Activated CD4-positive, alpha-beta T cell treated with anti-CD3 and anti-CD28 coated beads for 4 hours (primary cell): ENCODE measurements at places on chromosomes 16 and 17.

- no peak for DNase-seq
Measured at GRCh38 chr17:80559825-80560251, 15.2 kb downstream of the RPTOR start.

GRCh38 chr17:81733507-81734404 is 21.7 kb downstream of the SLC25A10 start:
- peak; percentile 57 for DNase-seq

DNA sequence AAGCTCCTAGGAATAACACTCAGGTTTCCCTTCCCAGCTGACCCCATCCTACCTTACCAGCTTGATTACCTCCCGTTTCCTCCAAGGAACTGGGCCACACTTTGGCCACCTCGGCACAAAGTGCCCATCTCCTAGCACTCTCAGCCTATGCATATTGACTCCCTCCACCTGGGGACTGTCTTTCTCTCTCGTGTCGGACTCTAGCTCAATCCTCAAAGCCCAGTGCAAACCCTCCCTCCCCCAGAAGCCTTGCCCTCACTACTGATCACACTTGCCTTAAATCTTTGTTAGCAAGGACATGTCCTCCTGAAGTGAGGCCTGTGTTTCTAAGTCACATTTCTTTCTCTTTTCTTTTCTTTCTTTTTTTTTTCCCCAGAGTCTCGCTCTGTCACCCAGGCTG is 2.6 kb upstream of the RAB26 start:
- no peak for DNase-seq

GRCh38 chr17:69246726-69247375 is 18.2 kb upstream of the ABCA10 start:
- no peak for DNase-seq

DNA sequence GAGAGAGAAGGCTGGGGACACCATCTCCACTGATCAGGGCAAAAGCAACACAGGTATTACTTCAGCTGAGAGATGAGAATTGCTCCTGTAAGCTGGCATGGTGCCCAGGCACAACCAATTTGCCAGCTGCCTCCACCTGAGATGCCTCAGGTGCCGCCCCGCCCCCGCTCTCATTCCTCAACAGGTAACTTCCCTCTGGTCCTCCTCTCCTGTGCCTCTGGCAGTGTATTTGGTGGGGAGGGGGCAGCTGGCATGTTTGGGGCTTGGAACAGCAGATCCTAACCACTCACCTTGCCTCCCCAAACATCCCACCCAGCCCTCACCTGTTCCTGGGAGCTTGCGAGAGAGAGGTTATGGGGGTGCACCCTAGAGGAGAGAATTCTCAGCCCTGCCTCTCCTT is 2.9 kb upstream of the SRCIN1 start:
- DNase-seq, result no peak

GRCh38 chr16:86823888-86824671 is 245.7 kb downstream of the FOXL1 start:
- no peak for DNase-seq

- no peak for DNase-seq
Measured at GRCh38 chr17:79872762-79873161, 33.5 kb upstream of the CBX4 start.

DNA sequence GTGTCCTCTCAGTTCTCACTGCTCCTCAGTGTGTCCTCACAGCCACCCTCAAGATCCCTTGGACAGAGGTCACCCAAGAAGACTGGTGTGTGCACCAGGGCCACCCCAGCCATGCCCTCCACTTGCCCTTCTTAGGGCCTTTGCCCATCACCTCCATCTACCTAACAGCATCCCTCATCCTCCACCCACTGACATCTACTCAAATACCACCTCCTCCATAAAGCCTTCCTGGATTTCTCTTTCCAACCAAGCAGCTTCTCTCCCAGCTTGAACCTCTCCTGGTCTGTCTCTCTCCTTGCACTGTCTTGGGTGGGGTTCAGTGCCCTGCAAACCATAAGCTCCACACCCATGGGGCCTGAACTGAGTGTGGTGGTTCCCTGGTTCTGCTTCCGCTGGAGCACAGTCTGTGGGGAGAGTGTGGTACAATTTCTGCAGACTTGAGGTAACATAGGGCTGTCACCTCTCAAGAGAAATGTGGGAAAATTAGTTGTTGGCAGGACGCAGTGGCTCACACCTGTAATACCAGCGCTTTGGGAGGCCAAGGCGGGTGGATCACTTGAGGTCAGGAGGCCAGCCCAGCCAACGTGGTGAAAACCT is 14.4 kb downstream of the KATNB1 start:
- no peak for DNase-seq

DNA sequence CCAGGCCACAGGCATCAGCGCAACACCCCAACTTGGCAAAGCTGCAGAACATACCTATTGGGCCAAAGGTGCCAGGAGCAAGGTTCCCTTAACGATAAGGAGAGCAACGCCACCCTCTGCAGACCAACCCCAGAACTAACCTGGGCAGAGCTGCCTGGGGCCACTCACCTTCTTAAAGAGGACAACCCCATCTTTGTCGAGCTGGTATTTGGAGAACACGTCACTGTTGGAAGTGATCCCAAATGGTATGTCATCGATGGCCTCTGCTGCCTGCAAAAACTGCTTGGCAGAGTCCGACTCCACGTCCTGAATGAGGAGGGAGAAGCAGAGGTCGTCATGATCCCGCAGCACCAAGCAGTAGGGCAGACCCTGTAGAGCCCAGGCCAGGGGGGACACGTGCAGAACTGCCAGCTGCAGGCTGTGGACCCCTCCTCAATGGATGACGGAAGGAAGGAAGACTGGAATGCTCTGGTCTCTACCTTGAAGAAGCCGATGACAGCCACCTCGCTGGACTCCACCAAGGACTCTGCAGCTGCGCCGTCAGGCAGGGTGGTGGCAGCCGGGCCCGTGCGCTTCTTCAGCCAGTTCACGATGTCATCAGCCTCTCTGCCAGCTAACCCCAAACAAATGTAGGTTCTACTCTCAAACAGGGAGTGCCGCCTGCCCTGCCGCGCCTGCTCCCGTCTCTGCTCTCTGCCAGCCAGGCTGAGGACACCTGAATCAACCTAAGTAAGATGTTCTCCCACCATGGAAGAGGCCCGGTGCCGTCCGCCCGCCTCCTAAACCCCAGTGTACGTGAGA is 5.2 kb downstream of the P4HB start:
- no peak for DNase-seq
